Stimulated activated CD4-positive, alpha-beta T cell treated with anti-CD3 and anti-CD28 coated beads, Interleukin-1b, Interleukin-23, amount 100 ng/mL, for 24 hours (primary cell): ENCODE measurements at places on chromosomes 16 and 17.
A peak's percentile ranks its signal among the peaks of the same experiment; 100 is the strongest.

GRCh38 chr17:30220414-30220813 lies 15.1 kb downstream of the SLC6A4 start:
- DNase-seq = no peak

- DNase-seq = no peak
Observed at GRCh38 chr17:35616536-35616935, 29.4 kb downstream of the AP2B1 start.

- DNase-seq = no peak
Observed at GRCh38 chr16:65559846-65560245, 438.0 kb upstream of the CDH11 start.

DNA sequence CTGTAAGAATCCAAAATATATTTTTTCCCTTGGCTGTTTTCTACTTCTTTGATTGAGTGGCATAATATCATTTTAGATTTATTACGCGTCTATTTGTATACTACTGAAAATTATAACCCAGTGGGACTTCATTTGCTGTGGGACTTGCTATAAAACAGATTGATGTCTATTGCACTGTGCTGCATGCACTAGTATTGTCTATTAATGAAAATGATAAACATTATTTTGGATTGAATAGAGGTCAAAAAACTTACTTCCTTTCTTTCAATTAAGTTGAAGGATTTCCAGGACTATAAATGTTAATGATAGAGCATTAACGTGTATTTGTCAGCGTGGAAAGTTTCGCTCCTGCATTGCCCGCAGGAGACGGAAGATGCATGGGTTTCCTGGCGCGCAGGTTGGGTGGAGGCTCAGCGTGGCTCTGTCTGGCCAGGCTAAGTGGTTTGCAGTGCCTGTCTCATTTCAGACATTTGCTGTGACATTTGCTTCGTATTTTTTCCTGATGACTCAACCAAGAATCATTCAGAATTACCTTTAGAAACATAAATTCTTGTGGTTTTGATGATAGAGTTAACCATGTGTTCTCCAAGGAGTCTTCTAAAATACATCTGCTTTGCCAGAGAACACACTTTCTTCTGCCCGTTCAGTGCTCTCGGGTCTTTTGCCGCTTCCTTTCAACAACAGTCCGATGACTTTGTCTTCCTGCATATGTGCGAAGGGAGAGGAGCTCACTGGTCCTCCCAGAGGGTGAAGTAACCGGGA lies 216.7 kb downstream of the RPTOR start:
- DNase-seq = peak; percentile 61

- DNase-seq = no peak
Observed at GRCh38 chr16:1044460-1045309, 27.9 kb upstream of the SSTR5 start.

DNA sequence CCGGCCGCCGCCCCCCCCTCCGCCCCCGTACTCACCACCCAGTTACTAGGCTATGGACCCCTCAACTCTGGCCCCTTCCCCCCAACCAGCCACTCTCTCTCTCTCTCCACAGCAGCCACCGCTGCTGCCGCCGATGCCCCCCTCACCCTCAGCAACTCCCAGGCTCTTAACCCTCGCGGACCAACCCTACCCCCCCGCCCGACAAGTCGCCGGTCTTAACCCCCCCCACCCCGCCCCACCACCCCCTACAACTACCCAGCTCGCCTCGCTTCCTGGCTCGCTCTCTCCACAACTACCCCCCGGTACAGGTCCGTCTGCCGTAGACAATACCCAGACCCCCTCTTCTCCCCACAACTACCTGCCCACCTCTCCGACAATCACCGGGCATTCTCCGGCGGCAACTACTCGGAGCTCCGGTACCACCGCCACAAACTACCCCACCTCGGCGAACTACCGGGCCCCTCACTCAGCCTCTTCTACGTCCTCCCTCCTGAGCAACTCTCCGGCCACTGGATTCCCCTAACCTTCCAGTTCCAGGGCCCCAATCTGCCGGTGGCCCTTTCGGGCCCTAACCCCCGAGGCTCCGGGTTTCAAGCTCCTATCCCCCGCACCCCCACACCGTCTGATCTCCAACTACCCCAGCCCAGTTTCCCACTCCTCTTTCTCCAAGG lies 702 bp downstream of the PHF23 start:
- no peak for DNase-seq

DNA sequence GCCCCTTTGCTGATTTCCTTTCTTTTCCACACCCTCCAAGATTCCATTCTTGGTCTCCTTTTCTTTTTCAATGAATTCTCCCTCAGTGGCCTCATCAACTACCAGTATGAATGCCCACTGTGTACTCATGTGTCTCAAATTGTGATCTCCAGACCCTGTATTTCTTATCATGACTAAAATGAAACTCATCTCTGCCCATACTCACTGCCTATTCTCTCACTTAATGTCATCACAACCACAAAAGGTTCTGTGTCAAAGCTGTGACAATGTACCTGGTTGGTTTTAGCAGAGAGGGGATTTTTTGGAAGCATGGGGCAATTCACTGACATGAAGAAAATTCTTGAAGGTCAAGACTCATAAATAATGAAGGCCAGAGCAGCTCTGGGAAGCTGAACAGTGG lies 11.5 kb upstream of the TBX4 start:
- no peak for DNase-seq

DNA sequence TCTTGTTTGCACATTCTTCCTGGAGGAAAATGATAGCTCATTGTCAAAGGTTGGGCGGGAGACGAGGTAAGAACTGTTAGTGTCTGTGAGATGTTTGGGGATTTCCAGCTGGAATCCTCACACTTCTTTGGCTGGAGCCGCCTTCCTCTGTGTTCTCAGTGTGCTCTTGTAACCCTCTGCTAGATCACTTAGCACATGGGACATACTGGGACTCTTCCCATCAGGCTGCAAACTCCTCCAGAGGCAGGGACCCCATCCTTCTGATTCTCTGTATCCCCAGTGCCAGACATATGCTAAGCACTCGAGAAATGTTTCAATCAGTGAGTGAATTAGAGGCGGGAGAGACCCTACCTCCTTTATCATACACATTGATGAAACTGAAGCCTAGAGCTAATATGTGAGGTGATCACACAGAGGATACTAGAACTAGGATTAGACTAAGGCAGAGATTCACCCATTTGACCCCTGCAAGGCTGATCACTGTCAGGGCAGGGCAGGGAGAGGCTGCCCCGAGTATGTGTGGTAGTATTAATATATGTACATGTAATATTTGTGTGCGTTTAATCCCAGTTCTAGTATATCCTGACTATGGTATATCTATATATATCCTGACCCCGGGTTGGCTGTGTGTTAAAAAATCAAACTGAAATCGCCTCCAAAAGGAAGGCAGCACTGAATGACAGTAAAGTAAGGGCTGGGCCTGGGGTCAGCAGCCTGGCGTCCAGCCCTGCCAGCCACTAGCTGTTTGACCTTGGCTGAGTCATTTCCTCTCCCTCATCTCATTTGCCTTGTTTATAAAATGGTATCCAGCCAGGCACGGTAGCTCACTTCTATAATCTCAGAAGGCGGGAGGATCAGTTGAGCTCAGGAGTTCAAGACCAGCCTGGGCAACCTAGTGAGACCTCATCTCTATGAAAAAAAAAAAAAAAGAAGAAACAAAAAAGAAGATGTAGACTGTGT lies 75.5 kb upstream of the TBX2 start:
- no peak for DNase-seq

- DNase-seq = peak; percentile 79
Observed at GRCh38 chr17:979539-980405, at the start of gene NXN. NXN (minus strand) TSS chr17:979776.

DNA sequence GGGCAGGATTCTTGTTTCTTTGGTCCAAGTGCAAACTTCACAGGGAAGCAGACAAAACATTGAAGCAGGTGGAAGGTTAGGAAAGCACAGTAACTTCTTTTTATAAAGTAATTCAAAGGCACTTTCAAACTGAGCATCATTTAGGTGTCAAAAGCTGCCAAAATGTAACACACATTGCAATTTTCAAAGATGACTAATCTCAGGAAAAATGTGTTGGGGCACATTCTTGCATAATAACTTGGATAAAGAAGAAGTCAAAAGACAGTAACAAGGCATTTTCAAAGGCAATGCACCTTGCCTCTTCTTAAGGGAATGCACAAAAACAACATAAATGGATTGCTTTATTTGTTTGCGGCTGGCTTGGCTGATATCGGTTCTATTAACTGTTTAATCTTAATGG lies 3.6 kb downstream of the KCNJ2 start:
- no peak for DNase-seq

DNA sequence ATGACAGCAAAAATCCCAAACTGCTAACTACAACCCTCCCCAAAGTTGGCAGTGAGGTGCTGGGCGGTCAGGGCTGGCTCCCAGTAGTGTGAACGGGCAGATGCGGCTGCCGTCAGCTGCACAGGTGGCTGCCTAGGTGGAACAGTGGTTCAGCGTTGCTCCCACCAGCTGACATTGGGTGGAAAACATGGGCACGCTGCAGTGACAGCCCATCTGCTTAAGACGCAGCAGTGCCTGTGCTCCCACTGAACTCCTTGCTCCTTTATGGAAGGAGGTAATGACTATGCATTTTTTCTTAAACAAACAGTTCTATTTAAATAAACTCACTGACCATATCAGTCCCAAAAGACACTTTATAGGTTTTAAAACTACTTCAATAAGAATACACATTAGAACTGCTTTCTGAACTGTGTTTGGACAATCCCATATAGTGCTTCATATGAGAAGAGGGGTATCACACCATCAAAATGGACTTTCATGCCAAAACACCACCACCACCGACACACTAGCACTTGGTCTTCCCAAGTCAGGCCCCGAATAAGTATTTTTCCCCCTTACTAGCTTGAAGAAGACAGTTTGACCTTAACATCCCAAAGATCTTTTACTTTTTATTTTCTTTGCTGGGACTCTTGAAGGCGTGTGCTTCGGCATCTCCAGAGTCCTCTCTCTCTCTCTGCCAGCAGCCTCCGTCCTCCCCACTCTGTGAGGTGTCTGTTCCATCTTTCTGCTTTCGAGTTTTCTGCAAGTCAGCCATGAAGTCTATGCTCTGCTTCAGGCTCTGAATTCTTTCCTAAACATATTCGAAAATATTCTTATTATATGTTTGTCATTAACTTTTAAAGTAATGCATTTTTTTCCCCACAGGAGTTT lies 34.4 kb downstream of the BRD7 start:
- DNase-seq = no peak

GRCh38 chr17:9371019-9371418 lies 204.6 kb downstream of the STX8 start:
- no peak for DNase-seq

DNA sequence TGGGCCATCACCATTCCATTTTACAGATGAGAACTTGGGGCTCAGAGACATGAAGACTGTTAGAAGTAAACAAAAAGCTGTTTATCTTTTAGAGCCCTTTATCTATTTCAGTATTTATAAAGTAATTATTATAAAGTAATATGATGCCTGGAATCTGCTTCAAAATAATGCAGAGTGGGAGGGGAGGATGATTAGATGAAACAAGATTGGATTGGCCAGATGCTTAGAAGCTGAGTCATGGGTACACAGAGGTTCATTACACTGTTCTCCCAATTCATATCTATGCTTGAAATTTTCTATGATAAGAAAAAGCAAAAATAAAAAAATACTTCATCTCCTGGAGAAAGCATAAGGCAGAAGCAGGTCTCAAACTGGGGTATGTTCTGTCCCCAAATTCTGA lies 29.4 kb downstream of the TOM1L2 start:
- no peak for DNase-seq

- DNase-seq = no peak
Observed at GRCh38 chr17:27878776-27879562, 14.2 kb downstream of the LYRM9 start.

DNA sequence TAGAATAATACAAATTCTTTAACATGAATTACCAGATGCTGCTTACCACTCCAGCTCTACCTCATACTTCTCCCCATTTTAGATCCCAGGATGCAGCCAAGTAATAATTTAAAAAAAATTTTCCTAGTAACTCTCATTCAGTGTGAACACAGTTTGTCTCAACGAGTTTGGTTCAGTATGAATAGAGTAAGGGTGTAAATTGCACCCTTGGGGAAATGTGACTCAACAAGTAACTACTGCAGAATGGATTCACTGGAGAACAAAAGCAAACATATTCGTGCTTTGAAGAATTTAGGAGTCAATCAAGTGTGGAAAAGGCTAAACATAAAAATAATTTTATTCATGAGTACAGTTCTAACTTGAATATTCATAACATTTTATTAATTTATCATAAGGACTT lies 23.0 kb downstream of the KCNJ16 start:
- no peak for DNase-seq

- DNase-seq = no peak
Observed at GRCh38 chr16:15887283-15887682, 1.1 kb downstream of the CEP20 start.

DNA sequence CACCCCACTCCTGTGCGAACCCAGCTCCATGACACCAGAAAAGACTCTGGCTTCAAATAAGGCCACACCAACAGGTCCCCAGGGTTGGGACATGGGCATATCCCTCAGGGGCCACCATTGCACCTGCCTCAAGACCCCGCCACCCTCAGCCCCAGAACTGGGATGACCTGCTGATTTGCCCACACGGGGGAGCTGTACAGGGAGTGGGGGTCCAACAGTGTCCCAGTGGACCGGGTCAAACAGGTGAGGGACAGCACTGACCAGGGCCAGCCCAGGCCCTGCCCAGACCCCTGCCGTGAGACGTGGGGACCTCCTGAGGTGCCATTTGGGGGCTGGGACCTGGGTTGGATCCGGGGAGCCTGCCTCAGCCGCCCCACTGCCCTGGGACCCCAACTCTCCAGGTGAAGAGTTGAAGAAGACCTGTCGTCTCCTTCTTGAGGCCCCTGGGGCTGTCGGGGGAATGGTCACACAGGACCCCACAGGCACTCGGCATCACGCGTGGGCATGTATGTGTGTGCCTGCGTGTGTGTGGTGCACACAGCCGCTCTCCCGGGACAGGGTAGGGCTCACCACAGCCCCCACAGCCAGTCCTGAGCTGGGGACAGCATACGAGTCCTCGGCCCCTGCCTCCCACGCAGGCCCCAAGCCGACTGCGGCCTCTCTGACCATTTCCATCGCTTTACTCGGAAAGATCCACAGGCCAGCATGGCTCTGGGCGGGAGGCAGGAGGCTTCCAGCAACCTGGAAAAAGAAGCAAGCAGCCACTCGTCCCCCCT lies 34.2 kb upstream of the ZNF469 start:
- DNase-seq = no peak

GRCh38 chr16:82882982-82883835 lies 256.4 kb downstream of the CDH13 start:
- DNase-seq = no peak

- no peak for DNase-seq
Observed at GRCh38 chr17:27366437-27366836, 72.5 kb downstream of the WSB1 start.

DNA sequence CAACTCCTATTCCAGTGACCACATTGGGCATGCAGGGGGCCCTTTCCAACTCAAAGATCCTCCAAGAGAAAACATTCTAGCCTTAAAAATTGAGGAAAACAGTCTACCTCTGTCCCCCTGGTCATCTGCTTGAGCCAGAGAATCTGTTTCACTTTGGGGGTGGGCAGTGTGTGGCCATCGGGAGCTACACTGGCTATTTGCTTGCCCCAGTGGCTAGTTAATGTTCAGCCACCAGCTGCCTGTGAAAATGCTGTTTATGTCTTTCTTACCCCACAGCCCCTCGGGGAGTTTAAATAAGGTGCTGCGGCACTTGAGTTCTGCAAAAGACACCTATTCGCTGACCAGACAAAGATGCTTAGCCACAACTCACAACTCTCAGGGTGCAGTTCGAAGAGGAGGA lies 43.4 kb downstream of the GNAO1 start:
- DNase-seq = no peak
